NK-92 treated with Interleukin-12 subunit alpha and Interleukin-12 subunit beta, amount 100 ng/mL, for 24 hours (cell line): ENCODE measurements at places on chromosomes 7 and 10.

DNA sequence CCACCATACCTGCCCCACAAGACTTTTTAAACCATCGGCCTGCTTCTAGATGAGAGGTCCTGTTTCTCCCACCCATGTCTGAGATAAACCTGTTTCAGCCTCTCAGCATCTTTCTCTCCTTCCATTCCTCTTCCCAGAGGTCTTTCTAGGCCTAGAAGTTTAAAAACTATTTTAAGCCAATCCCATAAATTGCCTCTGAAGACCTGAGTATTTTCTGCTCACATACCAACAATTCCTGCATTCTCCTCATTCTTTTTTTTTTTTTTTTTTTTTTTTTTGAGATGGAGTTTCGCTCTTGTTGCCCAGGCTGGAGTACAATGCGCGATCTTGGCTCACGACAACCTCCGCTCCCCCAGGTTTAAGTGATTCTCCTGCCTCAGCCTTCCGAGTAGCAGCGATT is 262.9 kb upstream of the AUTS2 start:
- no peak for DNase-seq

- DNase-seq: no peak
Measured at GRCh38 chr7:148481971-148482626, 108.5 kb upstream of the C7orf33 start.

GRCh38 chr7:98664882-98665281 is 47.8 kb downstream of the NPTX2 start:
- DNase-seq: no peak

GRCh38 chr10:86366902-86367151 is 232 bp upstream of the GRID1 start:
- DNase-seq: no peak

DNA sequence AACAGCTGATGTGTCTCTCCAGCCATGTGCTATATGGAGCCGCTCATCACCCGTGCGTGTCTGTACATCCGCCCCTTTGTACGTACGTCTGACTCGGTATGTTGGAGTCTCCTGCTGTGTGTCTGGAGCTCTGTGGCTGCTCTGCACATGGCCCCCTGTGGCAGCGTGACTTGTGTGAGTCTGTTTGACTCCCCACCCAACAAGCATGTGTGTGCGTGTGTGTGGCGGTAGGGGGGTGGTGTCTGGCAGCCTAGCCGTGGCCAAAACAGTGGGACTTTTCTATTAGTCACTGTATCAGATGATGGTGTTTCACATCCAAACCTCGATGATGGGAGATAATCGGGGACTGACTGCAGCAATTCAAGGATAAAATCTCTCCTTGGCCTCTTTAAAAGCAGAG is 94.1 kb downstream of the COL13A1 start:
- no peak for DNase-seq

- DNase-seq: no peak
Measured at GRCh38 chr10:47055386-47056246, 144.4 kb downstream of the PTPN20 start.

DNA sequence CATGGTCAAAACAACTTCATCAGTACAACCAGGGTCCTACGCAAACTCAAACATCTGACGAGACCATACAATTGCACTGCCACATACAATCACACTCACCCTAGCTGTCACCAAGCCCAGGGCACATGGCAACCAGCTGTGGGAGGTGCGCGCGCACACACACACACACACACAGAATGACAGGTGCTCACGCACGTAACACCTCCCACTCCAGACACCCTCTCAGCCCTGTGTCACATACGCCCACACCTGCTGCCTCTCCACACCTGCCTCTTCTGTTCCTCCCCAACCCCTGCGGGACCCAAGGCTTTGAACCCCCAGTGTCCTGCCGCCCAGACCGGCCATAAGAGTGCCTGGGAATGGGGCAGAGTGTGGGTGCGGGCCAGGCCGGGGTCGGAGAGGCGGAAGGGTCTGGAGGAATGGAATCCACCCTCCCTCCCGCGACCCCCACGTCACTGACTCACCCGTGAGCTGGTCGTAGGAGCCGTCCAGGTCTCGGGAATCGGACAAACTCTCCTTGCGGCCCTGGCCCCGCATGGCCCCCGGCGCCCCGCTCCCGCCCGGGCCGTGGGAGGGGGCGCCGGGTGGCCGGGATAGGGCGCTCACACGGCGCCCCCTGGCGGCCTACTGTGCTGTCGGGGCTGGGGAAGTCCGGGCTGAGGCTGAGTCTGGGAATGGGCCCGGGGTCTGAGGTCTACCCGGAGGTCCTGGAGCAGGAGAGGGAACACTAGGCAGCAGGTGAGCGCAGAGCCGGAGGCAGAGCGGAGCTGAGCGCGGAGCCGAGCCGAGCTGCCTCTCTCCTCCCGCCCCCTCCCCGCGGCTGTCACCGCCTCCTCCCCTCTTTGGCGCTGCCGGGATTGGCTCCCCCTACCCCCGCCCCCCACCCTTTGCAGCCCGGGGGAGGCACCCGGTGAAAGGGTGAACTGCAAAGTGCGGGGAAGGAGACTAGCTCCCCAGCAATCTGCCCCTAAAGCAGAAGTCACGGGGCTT is at the start of gene KCNIP2:
Gene KCNIP2 (minus strand): TSS at position 769 of the 990 bp plus-strand sequence. CDS start 232 bp downstream, at position 537.
- DNase-seq: no peak

- no peak for DNase-seq
Measured at GRCh38 chr10:6621536-6621935, 41.5 kb upstream of the PRKCQ start.

- DNase-seq: no peak
Measured at GRCh38 chr7:128810997-128811396, 19.2 kb upstream of the FLNC start.

GRCh38 chr7:2129323-2130095 is 103.2 kb downstream of the MAD1L1 start:
- DNase-seq: no peak

DNA sequence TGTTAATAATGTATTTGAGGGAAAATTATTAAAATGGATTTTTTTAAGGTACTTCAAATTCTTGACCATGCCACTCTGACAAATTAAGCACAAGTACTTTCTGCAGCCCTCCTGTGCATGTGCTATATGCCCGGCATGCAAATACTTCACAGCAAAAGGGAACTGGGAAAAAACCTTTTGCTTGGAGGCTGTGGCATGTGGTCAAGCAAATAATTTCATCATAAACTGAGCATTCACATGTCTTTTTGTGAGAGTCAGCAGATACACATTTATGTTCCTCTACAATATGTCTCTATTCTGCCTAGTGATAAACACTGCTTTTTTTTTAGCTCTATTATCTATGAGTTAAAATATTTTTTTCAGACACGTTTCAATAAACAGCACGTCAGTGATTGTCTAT is 53.7 kb upstream of the SEMA3A start:
- no peak for DNase-seq

GRCh38 chr10:62691336-62691735 is 113.2 kb upstream of the ADO start:
- DNase-seq: no peak

GRCh38 chr7:4531236-4531635 is 150.9 kb upstream of the FOXK1 start:
- DNase-seq: no peak

DNA sequence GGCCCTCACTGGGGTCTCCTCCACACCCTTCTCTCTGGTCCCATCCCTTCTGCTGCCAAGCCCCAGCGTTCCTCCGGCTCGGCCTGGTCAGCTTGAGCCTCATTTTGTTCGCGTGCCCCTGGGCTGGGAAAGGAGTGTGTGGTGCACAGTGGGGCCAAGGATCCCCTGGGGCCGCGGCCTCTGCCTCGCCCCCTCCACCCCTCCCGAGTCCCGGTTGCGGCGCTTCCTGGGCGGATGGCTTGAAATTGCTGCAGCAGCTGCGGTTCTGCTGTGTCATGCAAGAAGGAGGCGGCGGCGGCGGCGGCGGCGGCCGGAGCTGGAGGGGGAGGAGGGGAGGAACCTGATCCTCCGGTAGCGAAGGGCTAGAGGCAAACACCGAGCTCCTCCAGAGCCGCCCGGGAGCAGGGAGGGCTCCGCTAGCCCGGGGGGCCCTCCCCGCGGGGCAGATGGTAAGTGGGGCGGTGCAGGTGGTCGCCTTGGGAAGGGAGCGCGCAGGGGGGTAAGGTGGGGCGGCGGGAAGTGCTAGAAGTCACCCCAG is 217.8 kb upstream of the MKLN1 start:
- DNase-seq: peak; percentile 89

GRCh38 chr10:30765616-30766015 is 136.1 kb upstream of the LYZL2 start:
- DNase-seq: no peak

DNA sequence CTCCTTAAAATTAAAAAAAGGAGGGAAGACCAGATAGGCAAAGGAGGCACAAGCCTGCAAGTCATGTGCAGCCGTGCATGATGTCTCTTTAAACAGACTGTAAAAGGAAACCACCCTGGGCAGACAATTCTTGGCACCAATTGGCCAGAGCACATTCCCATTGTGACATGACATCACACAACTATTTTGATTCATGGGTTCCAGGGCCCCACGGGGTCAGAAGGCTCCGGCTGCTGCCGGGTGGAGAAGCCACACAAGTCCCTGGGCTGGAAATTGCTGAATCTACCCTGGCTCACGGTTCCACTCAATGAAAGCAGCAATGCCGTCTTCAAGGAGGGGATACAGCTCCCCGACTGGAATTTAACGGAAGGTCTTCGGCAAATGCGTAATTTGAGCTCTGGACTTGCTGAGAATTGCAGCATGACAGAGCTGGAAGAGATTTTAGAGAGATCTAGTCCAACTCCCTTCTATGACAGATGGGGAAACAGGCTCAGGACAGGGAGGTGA is 140.5 kb downstream of the PRKAG2 start:
- DNase-seq: no peak

GRCh38 chr7:88758381-88759229 is 895 bp upstream of the ZNF804B start:
- DNase-seq: no peak

GRCh38 chr10:11612021-11613001 is 861 bp upstream of the USP6NL start:
- no peak for DNase-seq
